ENCODE measurements at places on chromosomes 1 and 21.

GRCh38 chr1:205245096-205245495 lies 17.4 kb downstream of the TMCC2 start:
- no peak for DNase-seq

DNA sequence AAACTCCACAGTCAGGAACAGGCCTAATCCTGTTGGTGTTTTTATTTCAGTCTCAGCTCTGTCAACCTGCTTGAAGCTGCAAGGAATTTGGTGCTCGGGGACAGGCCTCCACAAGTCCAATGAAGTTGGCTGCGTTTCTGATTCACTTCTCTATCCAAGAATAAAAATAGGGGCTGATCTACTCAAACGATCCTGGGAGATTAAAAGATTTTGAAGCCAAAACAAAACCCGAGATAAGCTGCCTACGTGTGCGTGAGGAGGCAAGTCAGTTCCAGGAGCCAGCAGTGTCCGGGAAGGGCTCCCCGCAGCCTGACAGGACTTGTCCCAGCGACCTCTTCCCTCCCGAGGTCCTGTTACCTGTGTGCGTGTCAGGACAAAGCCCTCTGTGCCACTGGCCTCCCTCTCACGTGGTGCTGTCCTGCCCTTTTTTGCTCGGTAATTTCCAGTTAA lies 98.0 kb downstream of the ETS2 start:
- no peak for DNase-seq

- no peak for DNase-seq
Measured at GRCh38 chr1:5297180-5297885, 642.9 kb downstream of the AJAP1 start.

DNA sequence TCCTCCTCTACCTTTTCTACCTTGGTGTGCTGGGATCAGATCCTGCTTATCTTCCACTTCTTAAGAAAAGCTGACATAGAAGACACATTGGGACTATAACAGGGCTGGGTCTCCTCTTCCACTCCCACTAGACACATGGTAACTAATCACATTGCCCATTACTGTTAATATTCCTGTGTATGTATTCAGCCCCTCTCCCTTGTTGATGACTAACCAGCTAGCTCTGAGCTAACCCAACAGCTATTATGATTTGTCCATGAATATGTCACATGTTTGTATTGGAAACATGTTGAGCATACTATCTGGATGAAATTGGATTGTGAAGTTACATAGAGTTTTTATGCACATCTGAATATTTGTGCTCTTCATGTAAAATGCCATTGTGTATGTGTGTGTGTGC lies 52.9 kb downstream of the MPZL1 start:
- DNase-seq, result no peak

DNA sequence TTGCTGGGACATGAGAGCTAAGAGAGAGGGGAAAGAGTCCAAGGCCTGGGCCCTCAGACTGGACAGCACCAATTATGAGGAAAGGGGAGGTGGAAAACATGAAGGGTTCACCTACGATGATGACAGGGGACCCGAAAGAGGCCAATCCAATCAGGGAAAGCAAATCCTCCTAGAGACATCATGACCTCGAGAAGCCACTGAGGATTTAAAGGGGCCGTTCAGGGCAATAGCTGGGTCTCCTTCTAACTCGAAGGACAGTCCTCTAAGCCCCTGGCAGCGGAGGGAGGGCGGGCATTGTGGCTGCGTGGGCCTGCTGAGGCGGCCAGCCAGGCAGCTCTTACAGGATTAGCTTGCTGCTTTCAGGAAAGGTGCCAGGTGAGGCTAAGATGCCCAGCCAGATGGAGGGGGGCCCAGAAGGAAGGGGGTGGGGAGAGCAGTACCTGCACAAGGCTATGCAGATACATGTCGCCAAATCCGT lies 7.4 kb downstream of the MEF2D start:
- no peak for DNase-seq

DNA sequence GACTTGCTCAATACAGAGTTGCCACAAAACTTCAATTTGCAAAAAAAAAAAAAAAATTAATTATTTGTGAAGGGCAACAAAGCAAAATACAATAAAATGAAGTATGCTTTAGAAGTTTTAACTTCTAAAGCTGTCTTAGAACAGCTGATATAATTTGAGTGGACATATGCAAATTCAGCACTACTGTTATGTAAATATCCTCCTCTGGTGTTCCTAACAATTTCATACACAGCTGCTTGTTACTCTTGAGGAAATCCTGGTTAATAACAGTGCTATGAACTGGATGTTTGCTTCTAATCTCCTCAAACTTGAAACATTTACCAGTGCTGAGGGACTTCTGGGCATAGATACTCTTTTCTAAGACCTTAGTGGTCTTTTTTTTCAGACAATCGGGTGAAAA lies 69.6 kb upstream of the COL24A1 start:
- DNase-seq, result no peak

Data from NCI-H1417 treated with DMSO at 0.1 percent for 48 hours (cell line).